ENCODE measurements at places on chromosomes 6 and 20. TPM values are rescaled to one million over a fixed set of nuclear protein-coding genes. Genes with fewer than 3 reads are reported as not detected.

Gene ADGB
- total RNA-seq = 0.04 TPM

Gene CLPSL1
- total RNA-seq = not detected

Gene TEAD3
- 43.4 TPM for total RNA-seq

Gene MATN4
- total RNA-seq = not detected

Gene BMP5
- 1.7 TPM for total RNA-seq

Gene SAMD5
- total RNA-seq = 24.0 TPM

Gene LAMA5
- total RNA-seq = 252 TPM

Gene FAM83B
- total RNA-seq = 17.4 TPM

Gene SOBP
- 15.4 TPM for total RNA-seq

- no peak for DNase-seq
Observed at GRCh38 chr6:7152462-7152861, 44.7 kb downstream of the RREB1 start.

GRCh38 chr20:13659288-13659687 lies 20.6 kb upstream of the TASP1 start:
- no peak for DNase-seq

- DNase-seq = no peak
Observed at GRCh38 chr6:43436577-43437282, 9.4 kb downstream of the ABCC10 start.

DNA sequence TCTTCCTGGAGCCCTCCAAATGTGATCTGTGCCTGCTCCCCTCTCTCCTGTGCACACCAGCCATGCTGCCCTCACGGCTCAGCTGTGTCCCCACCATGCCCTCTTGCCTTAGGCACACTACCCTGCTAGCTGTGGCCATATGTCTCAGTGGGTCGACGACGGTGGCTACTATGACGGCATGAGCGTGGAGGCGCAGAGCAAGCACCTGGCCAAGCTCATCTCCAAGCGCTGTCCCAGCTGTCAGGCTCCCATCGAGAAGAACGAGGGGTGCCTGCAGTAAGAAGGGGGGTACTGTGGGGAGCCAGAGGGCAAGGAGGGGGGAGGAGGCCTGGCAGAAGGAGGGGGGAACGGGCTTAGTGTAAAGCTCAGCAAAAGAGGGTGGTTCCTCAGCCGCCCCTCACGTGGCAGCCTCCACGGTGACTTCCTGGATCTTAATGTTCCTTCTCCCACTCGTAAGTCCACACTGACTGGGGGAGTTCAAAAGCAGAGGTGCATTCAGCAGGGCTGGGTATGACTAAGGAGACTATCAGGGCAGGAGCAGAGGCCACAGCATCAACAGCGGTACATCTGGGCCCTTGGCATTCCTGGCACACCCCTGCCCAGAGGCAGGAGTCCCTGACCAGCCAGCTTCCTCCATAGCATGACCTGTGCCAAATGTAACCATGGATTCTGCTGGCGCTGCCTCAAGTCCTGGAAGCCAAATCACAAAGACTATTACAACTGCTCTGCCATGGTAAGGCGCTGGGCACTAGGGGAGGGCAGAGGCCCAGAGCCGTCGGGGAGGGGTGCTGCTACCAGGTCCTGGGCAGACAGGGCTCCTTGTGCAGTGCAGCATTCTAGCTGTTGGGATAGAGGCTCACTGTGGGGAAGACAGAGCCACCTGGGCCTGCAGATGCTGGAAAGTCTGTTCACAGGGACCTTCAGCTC lies 8.0 kb downstream of the DNPH1 start:
- no peak for DNase-seq

DNA sequence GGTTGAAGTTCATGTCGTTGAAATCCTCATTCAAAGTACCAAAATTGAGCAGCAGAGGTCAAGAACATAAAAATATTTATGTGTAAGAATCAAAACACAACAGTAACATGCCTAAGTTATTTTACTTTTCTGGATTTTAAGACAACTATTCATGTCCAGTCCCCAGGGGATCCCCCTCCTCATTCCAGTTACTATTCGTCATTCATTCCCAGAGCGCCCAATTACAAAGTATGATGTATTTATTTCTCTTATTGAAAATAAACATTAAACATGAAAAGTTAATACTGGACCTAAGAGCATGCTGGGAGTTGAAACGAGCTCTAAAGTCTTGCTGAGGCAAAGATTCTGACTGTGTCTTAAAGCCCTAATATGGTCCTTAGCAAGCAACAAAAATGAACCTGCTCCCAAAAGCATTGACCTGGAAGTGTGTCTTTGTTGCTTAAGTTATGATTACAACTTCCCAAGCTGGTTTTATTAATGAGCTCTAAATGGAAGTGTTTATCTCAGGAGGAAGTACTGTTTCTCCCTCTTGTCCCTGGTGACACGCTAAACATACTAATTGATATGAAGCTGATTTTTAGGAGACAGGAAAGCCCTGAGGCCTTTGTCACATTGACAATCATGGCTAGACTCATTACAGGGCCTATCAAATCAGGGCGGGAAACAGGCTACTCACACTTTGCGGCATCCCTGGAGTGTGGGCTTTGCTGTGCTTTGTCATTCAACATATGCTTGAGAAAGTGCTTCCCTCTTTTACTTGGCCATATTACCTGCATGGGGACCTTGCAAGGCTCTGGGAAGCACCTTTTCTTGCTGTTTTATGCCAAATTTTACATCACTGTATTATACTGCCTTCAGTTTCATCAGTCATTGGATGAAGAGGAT lies 192.2 kb upstream of the DTNBP1 start:
- no peak for DNase-seq

DNA sequence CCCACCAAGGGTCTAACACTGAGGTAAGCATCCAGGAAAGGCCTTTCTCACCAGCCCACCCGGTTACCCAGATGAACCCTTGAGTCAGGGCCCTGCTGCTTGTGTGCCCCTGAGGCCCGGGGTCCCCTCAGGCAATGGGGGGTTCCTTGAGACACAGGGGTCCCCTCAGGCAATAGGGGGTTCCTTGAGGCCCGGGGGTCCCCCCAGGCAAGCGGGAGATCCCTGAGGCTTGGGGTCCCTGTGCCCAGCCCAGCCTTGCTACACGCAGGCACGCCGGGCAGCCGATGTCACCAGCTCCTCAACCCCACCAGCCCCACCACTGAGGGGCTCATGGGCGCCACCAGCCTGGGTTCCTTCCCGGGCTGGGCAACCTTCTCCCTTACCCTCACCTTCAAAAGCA lies 247.2 kb downstream of the TTLL2 start:
- no peak for DNase-seq

- no peak for DNase-seq
Observed at GRCh38 chr6:133964052-133964451, 11.0 kb downstream of the TBPL1 start.

DNA sequence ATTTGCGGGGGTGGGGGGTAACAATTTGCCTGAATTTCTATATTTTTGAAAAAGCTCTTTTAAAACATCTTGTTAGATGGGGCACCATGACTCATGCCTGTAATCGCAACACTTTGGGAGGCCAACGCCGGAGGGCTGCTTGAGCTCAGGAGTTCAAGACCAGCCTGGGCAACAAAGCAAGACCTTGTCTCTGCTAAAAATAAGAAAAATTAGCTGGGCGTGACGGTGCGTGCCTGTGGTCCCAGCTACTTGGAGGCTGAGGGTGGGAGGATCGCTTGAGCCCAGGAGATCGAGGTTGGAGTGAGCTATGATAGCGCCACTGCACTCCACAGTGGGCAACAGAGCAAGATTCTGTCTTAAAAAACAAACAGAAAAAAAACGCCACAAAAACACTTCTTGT lies 41.5 kb upstream of the TIAM2 start:
- DNase-seq = no peak

- no peak for DNase-seq
Observed at GRCh38 chr6:7703148-7703680, 22.7 kb upstream of the BMP6 start.

DNA sequence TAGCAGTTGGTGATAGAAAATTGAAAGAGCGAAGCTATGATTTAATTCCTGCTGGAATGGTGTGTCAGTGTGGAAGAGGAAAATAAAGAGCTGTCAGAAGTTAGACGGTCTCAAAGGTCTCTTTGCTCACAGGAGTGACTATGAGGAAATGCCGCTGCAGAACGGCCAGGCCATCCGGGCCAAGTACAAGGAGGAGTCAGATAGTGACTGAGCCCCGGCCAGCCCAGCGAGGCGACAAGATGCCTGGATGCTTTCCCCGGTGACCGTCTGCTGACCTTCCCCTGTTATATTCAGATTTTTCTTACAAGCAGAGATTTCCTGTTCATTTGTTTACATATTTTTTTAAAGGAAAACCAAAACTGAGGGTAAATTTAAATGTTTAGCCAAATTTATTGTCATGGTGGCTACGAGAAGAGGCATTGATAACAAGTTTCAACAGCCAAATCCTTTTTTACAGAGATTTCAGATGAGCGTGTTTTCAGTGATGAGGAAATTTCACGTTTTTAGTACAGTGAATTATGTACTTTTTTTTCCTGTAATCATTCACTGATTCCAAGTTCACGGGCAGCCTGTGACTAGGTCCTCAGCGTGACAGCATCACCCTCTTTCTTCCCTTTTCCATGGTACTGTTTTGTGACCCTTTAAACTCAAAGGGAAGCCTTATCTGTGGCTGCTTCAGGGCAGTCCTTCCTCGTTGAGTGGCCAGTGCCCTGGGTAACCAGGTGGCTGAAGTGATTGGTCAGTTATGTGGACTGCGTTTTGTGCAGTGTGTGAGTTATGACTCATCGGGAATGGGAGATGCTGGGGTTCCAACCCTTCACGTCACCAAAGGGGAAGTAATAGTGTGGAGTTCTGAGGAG lies 12.6 kb downstream of the DYNLT1 start:
- no peak for DNase-seq

DNA sequence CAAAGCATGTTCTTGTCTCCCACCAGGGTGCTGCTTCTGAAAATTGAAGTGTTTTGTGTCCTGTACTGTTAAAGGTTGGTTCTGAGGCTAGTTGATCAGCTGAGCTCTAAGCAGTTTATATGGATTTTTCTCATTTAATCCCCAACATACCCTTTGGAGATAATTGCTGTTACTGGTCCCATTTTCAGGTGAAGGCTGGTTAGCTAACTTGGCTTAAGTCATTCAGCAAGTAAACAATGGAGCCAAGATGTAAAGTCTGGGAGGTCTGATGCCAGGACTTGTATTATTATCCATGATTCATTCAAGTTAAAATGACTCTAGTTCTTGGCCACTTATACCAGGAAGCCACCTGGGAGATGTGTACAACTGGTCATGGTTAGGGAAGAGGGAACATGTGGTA lies 42.5 kb upstream of the FERMT1 start:
- no peak for DNase-seq

DNA sequence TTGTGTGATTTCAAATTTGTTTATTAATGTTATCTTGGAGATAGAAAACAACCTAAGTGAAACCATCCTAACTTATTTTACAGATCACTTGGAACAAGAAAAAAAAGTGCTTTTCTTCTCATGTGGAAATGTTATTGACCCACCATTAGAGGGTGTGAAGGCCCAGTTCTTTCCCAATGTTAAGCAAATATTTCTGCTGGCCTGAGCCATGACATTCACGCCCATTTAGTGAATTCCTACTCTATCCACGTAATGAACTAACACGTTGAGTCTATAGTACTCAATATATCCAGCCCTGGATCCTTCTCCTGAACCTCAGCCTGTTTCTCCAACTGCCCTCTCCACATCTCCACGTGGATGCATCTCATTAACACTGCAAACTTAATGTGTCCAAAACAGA lies 180.6 kb upstream of the ZFP64 start:
- DNase-seq = no peak

GRCh38 chr6:98463038-98464000 lies 371.1 kb upstream of the POU3F2 start:
- no peak for DNase-seq

- no peak for DNase-seq
Observed at GRCh38 chr6:15823838-15824414, 161.1 kb upstream of the DTNBP1 start.

GRCh38 chr6:157089851-157090250 lies 233.5 kb downstream of the TMEM242 start:
- no peak for DNase-seq

DNA sequence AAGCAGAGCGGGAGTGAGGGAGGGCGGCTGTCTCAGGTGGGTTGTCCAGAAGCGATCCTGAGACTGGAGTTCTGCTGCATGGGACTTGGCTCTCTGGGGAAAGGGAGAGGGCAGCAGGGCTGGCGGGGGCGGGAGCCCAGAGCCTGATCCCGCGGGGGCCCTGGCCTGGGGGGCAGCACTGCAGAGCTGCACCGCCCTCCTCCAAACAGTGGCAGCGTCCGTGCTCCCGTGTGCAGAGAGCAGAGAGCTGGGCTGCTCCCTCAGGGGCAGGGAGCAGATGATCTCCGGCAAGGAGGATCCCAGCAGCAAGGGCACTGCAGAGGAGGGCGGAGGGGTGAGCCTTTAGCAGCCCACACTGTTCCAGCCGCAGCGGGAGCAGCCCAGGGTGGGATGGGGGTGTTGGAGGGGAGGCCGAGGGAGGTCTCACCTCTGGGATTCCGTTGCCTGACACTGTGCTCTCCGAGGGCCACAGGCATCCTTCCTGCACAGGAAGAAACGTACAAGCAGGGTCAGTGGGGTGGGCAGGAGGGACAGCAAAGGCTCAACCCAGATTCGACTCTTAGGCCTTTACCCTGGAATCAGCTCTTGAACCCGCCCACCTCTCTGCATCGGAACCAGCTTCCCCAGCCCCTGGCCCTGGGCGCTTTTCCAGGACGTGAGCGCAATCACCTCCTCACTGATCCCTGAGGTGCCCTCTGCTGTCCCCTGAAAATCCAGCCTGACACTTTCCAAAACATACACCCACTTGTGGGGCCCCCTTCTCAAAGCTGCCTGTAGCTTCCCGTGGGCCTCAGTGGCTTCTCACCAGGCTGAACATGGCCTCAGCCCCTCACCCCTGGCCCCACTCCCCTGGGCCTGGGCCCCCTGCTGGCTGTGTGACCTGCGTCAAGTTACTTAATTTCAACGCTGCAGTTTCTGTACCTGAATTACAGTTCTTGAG lies 32.6 kb upstream of the ZBP1 start:
- no peak for DNase-seq

Data from progenitor cell of endocrine pancreas (in vitro differentiated cells).